ENCODE measurements at places on chromosomes 7 and 10. TPM values are rescaled to one million over a fixed set of nuclear protein-coding genes. Genes with fewer than 3 reads are reported as not detected.
A peak's percentile ranks its signal among the peaks of the same experiment; 100 is the strongest.

DNA sequence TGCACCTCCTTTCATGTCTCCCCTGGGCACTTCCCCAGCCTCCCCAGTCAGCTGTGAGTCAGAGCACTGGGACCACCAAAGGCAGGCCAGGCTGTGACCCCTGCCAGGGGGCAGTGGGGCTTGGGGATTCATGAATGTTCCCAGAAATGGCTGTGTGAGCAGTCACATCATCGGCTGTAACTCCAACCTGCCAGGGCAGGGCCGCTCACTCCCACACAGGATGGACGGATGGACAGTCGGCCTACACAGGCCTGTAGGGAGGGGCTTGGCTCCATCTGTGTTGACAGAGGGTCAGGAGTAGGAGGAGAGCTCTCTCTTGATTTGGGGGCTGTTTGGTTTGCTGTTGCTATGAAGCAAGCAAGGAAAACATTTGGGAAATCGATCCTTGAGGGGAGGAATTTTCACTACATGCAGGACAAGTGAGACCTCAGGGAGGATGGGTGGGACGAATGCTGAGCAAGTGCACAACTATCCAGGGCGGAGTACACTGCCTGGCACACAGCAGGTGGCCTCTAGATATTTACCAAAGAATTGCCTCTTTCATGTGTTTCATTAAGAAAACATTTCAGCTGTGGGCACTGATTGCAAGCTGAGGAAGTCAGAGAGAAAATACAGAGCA lies 2.9 kb upstream of the IGFBP1 start:
- no peak for DNase-seq

EEF1AKMT2 gene
- 19.6 TPM for total RNA-seq

- DNase-seq = peak; percentile 75
These were observed 92.1 kb downstream of the CYP51A1 start for GRCh38 chr7:92042056-92042737.

DNA sequence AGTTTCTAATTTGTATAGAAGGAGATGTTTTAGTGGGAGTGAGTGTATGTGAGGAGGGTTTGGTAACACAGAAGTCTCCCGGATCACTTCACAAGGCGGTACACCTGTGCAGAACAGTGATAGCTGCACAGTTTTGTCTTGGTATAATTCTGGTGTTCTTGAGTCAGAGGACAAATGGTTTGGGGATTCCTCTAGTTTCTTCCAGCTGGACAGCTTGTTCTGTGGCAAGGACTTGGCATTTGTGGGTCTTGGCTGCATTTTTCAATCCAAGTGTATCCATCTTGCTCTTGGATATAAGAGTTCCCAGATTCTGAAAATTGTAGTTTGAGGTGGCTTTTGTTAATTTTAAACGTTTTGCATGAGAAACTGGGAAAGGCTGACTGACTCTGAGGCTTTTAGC lies 135.7 kb downstream of the AHR start:
- no peak for DNase-seq

CACNA2D1 gene
- 85.0 TPM for total RNA-seq

All from Peyer's patch (tissue), 4 donors.